Activated CD4-positive, alpha-beta T cell treated with anti-CD3 and anti-CD28 coated beads for 1 hour (primary cell): ENCODE measurements at places on chromosomes 11 and 22.

DNA sequence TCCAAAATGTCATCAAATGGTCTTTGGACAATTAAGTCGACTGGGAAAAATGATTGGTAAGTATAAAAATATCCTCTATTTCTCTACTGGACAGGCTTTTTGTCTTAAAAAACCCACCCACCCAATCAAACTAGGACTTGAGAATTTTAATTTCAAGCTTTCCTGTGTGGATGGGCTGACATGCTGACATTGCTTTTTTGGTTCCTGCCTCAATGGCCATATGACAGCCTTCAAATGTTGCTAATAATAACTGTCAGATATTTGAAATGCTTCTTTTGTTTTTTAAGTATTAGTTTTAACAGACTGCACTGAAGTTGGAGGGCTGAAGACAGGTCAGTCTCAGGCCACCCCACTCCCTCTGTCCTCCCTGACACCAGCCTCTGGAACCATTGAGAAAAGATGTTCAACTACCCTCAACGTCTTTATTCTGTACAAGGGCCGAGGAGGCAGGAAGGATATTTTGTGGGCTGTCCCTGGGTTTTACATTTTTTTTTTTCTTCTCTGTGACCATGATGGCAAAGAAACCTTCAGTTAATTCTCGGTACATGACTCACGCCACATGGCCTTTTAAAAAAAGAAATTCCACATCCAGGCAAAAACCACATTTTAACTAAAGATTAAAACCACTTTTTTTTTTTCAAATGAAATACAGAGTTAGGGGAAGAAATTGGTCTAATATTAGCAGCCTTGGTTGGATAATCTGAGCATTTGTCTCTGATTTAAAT lies 130.4 kb downstream of the SLC1A2 start:
- DNase-seq, result no peak

DNA sequence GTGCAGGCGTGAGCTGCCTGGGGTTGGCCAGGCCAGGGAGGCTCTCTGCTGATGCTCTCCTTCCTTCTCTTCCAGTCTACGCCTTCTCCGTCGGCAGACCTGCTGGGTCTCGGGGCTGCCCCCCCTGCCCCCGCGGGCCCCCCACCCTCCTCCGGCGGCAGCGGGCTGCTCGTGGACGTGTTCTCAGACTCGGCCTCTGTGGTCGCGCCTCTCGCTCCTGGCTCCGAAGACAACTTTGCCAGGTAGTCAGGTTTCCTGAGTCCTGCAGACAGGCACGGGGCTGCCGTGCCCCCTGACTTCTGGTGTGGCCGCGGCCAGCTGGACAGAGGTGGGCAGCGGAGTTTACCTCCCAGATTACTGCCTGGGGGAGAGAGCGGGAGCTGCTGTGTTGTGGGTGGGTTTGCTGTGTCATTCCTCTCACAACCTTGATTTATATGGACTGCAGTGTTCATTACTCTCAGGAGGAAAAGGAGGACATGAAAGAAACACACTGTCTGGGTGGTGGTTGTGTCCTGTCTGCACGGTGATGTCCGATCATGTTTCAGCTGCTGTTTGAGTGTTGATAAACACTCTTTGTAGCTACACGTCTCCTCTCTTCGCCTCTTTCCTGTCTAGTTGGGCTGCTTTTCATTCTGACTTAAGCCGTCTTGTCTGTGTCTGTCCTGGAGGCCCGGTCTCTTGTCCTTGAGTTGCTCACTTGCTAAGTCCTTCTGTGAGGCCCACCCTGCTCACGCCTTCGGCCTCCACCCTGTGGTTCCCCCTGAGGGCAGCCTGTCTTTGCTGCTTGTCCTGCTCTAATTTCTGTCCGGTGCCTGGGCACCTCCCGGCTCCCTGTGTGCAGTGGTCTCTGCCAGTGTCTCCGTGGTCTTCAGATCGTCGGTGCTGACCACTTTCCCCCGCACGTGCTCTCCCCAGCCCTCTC lies 35.9 kb downstream of the MUC6 start:
- no peak for DNase-seq

- peak; percentile 66 for DNase-seq
Observed at GRCh38 chr11:68003846-68004550, at the start of gene UNC93B1. Gene UNC93B1, minus strand, starts transcription at chr11:68004097. Its CDS starts 54 bp downstream, at chr11:68004043.

DNA sequence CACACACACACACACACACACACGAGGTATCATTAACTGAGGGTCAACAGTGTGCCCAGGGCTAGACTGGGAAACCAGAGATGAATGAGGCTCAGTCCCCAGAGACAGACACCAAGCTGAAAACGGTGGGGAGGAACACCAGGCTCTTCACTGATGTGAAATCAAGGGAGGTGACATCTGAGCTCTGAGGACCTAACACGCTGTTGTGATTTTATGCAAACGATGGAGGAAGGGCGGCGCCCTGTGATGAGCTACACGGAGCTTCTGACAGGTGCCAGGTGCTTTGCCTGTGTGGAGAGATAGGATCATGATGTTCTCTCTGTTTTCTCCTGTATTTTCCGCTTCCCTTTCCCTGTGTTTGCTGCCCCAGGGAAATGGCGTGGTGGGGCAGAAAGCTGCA lies 6.5 kb upstream of the CYB5R3 start:
- no peak for DNase-seq

- no peak for DNase-seq
Observed at GRCh38 chr11:75238595-75239440, 1.8 kb upstream of the TPBGL start.

GRCh38 chr22:49971232-49972162 lies 10.9 kb downstream of the PIM3 start:
- DNase-seq, result no peak

- DNase-seq, result no peak
Observed at GRCh38 chr11:32902089-32902665, 9.6 kb downstream of the QSER1 start.

GRCh38 chr11:75737314-75737713 lies 19.7 kb downstream of the MOGAT2 start:
- DNase-seq, result no peak

DNA sequence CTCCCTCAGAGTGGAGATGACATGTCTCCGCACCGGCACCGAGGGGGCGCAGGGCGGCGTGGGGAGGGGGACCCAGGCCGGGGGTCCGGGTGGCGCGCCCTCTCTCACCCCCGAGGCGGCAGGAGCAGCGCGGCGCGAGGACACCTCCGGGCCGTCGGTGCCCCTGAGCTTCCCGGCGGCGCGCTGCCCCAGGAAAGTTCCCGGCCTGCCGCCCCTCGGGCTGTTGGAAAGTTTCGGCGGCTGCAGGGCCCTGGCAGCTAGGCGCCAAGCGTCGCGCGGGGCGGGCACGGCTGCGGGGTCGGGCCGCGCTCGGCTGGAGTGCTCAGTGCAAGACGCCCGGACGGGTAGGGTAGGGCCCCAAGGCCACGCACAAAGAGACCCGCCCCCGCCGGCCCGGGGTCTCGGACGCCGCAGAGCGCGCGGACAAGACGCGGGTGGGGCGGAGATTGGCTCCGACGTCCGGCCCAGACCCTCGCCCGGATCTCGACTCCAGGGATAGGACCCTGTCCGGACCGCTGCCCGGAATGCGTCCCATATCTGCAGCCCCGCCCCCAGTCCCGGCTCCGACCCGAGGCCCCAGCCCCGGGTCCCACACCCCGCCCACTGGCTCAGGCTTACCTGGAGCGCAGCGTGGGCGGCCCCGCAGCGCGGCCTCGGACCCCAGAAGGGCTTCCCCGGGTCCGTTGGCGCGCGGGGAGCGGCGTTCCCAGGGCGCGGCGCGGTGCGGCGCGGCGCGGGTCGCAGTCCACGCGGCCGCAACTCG lies 471 bp downstream of the ARVCF start:
- DNase-seq, result peak; percentile 21

- DNase-seq, result peak; percentile 24
Observed at GRCh38 chr11:8168485-8169257, at the start of gene RIC3. Gene RIC3, minus strand, starts transcription at chr11:8169025. Its CDS starts 36 bp downstream, at chr11:8168989.

DNA sequence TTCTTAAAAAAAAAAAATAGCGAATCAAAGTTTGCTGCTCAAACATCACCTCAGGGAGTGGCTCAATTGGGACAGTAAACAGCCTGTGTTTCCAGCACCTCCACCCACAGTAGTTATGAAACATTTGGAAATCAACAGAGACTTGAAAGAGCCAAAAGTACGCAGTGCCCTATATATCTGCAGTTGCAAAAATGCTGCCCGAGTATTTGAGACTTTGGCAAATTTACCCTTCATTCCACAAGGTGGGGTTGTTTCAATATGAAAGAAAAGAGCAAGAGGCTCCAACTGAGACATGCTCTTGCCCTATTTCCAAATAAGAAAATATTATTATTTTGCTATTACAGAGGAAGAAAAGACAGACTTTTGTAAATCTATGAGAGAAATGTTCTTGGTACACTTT lies 851.1 kb upstream of the RAG2 start:
- DNase-seq, result no peak

- DNase-seq, result no peak
Observed at GRCh38 chr11:78295991-78296930, 107.5 kb downstream of the USP35 start.

- DNase-seq, result no peak
Observed at GRCh38 chr22:44354288-44354687, 41.5 kb upstream of the SHISAL1 start.

- DNase-seq, result peak; percentile 48
Observed at GRCh38 chr11:35040221-35040942, 98.6 kb upstream of the CD44 start.

DNA sequence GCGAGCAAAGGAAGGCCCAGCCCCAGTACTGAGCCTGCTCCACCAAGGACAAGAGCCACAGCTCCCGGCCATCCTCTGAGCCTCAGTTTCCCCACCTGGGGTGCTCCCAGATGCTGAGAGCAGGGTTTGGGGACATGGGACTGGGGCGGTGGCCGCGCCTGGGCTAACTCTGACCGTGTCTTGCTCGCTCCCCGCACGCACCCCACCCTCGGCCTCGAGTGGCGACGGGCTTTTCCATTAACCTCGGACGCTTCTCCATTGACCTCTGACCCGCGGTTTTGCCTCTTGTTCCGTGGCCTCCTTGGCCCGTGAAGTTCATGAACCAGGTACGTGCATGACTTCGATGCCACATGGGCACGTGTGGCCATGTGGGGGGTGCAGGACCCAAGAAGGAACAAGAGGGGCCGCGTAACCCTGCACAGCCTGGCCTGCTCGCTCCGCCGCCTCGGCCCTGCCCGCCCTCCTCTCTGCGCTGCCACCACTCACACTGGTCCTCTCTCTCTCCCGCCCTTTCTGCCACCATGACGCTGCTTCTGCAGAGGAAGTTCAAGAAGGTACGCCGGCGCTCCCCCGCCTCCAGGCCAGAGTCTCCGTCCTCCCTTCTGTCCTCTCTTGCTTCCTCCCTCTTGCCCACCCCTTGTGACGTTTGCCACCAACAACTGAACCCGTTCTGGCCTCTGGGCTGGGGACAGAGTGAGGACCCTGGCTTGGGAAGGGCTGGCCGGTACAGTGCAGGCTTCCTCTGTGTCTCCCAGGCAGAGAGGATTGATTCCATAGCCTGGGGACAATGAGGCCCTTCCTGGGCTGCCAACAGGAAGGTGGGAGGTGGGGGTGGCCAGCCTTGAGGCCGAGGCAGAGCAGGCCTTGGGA lies 6.9 kb downstream of the TNNT3 start:
- DNase-seq, result no peak

DNA sequence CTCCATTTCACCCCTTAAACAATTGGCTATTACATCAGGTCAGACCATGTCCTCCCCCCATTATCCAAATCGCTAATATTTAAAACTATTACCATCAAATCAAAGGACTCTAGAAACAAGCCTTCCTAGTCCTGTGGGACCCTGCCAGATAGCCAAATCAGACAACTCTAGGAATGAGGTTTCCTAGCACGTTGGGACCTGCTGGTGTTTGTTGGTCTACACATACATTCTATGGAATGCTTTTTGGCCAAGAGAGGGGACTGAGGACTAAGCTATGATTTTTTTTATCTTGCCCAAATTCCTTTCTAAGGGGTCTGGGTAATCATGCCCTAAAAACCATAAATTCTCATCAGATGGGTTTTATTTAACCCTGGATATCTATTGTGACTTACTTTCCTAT lies 14.1 kb upstream of the SELENOH start:
- no peak for DNase-seq

DNA sequence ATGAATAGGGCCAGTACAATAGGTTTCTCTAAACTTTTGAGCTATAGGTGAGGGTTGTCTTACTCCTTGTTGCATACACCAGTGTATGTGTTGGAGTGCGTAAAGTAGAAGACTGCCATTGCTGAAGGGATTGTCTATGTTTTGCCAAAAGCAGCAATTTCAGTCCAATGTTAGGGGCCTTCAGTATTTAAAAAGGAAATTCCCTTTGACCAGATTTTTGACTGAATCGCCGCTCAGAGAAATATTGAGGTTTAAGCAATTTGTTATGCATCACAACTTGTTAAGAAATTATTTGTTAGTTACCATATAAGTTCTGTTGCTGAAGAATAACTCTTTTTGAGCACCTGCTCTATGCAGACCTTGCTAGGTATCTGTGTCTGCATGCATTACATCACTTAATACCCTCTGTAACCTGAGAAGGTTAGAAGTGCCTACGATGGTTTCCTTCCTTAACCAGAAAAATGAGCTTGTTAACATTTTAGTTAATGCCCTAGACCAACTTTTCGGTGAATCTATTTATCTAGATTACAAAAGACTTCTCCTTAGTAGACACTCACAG lies 33.9 kb downstream of the MMP20 start:
- DNase-seq, result no peak

- no peak for DNase-seq
Observed at GRCh38 chr22:35064664-35065063, 1.3 kb upstream of the ISX start.

GRCh38 chr22:20750461-20751184 lies 23.3 kb upstream of the SERPIND1 start:
- no peak for DNase-seq

- DNase-seq, result peak; percentile 21
Observed at GRCh38 chr11:2156416-2157182, 4.4 kb downstream of the INS start.

DNA sequence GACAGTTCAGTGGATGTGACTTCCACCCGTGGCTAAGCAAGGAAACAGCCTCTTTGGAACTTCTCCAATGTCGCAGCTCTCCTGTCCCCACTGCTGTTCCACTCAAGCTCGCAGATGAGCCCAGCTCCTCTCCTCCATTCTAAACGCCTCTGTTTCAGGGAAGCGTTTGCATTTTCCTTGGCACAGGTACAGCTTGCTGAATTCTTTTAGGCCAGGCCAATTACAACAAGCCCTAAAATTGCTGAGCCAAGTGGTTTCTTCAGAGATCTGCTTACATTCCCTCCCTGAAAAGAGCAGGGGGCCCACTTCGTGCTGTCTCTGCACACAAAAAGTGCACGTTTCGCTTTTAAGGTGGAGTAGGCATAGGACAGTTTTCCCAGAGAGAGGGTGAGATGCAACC lies 91.5 kb upstream of the BLID start:
- DNase-seq, result no peak

DNA sequence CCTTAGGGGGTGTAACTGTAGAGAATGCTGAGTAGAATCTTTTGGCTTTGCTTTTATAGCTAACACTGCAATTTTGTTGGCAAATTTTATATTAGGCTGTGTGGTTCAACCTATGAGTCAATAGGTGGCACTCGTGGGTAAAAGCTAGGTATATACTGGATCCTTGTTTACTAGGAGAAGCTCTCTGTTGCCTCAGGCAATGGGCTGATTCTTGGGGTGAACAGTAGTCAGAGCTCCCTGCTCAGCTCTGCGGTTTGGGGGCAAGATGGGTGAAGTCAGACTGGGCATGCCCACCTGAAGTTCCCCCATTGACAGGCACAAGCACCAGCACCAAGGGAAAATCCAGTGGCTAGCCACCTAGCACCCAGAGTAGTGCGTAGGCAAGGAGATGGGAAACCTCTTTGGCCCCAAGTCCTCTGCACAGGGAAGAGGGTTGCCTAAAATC lies 238.7 kb downstream of the FAM181B start:
- no peak for DNase-seq

GRCh38 chr11:63897459-63898146 lies 19.4 kb downstream of the RCOR2 start:
- DNase-seq, result no peak
